ENCODE measurements at places on chromosomes 11 and 22. TPM values are rescaled to one million over a fixed set of nuclear protein-coding genes. Genes with fewer than 3 reads are reported as not detected.

DNA sequence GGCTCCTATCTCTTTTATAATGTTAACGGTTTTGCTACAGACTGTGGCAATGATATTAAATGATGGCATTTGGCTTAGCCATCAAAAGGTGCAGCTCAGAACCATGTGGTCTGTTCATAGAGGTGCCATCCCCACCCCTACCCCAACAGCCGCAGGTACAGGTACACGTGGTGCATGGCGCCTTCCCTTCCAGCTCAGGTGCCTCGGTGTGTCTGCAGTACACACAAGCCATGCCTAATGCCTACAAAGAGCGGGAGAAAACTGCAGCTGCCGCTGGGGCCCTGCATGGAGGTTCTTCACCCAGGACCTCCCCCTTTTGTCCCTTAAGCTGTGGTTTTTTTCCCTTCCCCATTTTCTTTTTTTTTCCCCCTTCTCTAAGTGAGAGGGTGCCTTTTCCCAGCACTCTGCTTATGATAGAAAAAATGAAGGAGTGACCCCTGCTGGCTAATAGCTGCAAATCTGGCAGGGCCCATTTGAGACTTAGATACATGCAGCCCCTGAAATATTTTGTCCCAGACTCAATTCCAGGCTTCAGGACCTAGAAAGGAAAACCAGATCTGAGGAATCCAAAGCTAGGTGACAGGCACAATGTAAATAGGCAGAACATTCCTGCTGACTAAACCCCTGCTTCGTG lies 6.5 kb downstream of the OR52M1 start:
- no peaks in the 10 kb centered on the region for H3K27me3 ChIP-seq
- H3K4me3 ChIP-seq, result no peak overlapping the region
- DNase-seq, result no peak
- no peaks in the 10 kb centered on the region for H3K4me1 ChIP-seq
- H3K36me3 ChIP-seq, result no peaks in the 10 kb centered on the region

GRCh38 chr22:44075670-44076069 lies 51.6 kb downstream of the PARVB start:
- H3K27ac ChIP-seq, result no peak overlapping the region
- H3K4me3 ChIP-seq, result no peak overlapping the region
- H3K36me3 ChIP-seq, result no peaks in the 10 kb centered on the region
- no peak for DNase-seq
- H3K27me3 ChIP-seq, result no peaks in the 10 kb centered on the region

GRCh38 chr11:98536023-98536422 lies 484.7 kb upstream of the CNTN5 start:
- no peak overlapping the region for H3K4me3 ChIP-seq
- H3K27me3 ChIP-seq, result no peaks in the 10 kb centered on the region
- H3K27ac ChIP-seq, result no peak overlapping the region
- no peak for DNase-seq
- H3K36me3 ChIP-seq, result no peaks in the 10 kb centered on the region
- no peaks in the 10 kb centered on the region for H3K4me1 ChIP-seq

The MAJIN gene
- total RNA-seq, result not detected

The RTN4RL2 gene
- 0.77 TPM for total RNA-seq
